Hippocampal formation (tissue), 2 donors: ENCODE measurements at places on chromosomes 3 and 15.

DNA sequence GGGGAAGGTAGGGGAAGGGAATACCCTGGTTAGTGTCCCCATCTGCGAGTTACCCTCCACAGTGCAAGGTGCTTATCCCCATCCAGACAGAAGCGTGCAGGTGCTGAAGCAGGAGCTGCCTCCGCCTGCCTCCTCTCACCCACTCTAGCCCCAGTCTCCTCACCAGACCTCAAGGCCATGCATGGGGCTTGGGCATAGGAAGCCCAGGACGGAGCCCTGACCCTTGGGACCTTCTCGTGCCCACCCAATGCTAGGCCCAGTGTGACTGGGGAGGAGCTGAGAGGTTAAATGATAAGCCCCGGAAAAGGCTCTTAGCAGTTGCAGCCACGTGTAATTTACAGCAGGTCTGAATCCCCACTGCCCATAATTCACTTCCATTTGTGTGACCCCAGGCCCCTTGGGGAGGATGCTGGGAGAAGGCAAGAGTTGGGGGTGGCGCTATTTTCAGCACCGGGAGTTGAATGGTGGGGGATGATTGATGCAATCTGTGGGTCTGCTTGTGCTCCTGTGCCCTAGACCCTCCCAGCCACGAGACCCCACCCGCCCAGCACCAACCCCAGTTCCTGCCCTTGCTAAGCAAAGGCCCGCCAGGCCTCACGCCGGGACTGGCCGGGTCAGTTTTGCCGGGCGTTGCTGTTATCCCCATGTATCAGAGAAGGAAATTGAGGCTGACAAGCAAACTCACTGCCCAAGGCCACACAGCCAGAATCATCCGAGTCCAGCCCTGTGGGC is 14.5 kb upstream of the PLXND1 start:
- no peak for DNase-seq

DNA sequence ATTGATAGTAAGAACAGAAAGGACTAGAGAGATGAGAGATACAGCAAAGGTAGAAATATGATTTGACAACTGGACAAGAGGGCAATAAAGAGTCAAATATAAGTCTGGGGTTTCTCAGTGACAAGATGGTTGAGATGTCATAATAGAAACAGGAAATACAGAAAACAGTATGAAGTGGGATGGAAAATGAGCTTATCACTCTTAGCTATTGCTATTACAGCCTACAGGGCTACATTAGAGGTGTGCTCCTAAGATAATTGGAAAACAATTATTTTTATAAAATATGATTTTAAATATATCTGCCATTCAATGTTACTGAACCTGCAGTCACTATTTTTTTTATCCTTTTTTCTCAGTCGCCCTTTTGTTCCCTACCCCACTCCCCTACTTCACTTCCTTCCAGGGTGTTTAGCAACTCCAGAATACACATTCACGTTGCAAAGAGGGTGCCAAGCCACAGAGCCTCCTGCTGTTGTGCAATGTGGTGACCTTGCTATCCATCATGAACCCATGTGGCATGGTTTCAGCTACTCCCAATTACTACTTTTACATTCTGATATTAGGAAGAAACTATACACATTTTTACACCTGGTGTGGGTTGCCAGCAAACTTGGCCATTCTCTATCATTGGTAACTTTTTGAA is 6.0 kb downstream of the NRG4 start:
- no peak for DNase-seq

DNA sequence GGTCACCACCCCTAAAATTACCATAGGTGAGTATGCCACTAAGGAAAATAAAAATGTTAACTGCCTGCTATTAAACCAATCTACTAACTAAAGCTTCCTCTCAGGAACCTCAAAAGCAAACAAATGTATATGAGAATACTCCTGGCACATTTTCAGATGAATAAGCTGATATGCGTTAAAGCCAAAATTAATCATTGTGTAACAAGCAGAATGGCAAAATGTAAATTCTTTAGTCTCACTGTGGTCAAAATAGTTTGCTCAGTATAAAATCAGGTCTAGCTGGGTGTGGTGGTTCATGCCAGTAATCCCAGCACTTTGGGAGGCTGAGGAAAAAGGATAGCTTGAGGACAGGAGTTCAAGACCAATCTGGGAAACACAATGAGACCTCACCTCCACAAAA is 53.6 kb downstream of the SUMF1 start:
- no peak for DNase-seq

GRCh38 chr3:13475871-13476590 is 4.1 kb upstream of the HDAC11 start:
- no peak for DNase-seq

DNA sequence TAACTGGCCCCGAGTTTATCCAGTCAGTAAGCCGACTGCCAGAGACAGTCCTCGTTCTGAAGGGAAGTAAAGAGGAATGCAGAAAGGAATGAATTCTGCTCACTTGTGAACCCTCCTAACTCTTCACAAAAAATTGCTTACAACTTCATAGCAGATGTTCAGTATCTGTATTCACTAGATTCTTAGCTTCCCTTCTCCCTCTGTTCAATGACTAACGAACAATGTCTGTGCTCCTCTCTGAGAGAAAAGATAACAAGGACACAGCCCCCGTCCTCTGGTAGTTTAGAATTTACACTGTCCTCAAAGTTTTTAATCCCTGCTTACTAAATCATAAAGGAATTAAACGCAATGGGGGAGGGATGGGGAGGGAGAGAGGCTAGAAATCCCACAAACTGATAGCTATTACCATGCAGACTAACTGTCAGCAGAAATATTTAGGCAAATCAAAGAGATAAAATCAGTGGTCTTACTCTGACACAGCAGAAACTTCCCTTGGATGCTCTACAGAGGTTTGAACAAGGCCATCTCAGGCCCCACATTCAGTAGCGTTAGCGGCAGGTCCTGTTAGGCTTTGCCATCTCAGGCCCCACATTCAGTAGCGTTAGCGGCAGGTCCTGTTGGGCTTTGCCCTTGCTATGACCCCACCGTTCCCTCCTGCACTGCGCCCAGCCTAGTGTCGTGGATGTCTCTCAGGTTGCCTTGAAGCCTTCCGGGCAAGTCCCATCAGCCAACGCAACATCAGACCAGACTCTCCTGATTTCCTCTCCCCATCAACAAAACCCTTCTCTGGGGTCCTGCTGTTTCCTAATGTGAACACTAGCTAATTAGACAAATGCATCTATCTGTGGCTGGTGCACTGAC is 23.4 kb downstream of the NRROS start:
- DNase-seq, result no peak

DNA sequence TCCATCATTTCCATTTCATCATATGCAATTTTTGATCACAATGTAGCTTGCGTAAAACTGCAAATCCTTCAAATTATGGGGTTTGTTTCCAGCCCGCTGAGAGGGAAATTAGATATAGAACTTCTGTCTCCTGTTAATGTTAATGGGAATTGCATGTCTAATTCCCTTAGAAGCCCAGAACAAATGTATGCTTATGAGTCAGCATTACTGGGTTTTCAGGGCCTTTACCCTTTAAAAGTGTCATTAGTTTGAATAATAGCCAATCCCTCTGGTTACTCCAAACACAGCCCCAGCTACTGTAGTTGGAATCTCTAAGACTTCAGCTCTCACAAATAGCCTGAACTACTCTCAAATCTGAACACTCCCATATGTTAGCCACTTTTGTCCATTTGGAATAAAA is 439.4 kb downstream of the C3orf38 start:
- DNase-seq, result no peak

DNA sequence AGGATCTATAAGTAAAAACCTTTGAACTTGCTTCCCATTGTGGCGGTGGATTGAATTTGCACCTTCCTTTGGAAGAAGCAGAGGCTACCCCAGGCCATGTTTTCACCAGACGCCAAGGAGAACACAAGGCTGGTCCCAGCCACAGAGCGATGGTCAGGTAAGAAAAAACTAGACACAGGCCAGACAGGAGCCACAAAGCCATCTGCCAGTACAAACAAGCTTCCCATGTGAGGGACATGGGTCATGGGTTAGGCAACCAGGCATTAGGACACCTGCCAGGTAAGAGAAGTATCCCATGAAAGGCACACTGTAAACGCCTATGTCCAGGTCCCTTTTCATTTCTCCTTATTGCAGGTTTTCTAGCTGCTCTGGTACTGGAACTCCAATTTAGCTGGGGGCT is 190.2 kb downstream of the KLF13 start:
- no peak for DNase-seq

DNA sequence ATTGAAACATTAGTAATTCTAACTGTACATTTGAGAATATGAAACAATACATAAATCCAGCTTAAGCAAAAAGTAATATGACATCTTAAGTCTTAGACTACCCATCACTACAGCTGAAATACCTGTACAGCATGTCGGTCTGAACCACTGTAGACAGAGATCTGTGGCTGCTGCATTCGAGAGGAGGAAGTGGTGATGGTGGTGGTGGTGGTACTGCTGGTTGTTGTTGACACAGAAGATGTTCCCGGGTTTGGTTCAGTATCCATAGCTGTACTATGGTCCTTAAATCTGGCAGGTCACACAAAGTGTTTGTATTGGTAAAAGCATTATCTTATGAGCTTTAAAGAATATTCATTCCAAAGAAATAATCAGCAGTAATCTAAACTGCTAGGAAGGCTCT is 2.9 kb downstream of the PHC3 start:
- DNase-seq, result no peak

GRCh38 chr3:115758076-115758763 is 134.9 kb downstream of the GAP43 start:
- no peak for DNase-seq

DNA sequence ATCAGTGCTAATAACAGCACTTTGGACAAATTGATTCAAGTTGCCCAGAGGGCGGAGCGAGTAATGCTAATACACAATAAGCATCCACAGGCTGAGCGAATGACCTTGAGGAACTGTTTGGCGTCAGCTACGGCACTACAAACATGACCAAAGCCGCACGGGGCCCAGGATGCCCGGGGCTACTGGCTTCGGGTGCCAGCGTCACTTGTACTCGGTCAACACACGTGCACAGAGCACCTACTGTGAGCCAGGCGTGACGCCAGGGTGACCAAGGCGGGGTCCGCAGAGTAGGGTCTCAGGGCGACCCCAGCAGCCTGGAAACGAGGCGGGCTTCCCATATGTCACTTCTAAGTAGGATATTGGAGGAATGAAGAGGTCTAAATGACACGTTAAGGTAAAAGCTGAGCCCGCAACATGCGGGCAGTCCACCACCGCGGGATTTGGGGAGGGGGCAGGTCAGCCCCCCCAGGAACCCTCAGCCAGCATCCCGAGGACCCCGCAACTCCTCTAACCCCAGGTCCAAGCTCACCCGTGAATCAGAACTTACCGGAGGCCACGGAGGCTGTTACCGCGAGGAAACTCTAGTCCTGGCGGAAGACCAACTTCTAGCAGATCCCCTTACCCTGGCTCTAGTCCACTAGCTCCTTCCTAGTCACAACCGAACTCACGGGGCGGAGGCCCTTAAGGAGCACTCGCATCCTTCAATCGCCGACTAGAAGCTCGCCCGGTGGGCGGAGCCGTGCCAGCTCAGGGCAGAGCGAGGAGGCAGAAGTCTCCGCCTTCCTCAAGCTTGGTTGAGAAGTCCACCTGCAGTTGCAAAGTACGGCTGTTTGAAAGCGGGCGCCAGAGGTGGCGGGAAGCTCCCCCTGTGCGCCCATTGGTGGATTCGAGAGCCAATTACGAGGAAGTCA is at the start of gene CEP152:
CEP152 (minus strand) TSS at position 656 of the 911 bp plus-strand sequence. CDS start 5,420 bp downstream, outside the sequence.
- peak; percentile 96 for DNase-seq

DNA sequence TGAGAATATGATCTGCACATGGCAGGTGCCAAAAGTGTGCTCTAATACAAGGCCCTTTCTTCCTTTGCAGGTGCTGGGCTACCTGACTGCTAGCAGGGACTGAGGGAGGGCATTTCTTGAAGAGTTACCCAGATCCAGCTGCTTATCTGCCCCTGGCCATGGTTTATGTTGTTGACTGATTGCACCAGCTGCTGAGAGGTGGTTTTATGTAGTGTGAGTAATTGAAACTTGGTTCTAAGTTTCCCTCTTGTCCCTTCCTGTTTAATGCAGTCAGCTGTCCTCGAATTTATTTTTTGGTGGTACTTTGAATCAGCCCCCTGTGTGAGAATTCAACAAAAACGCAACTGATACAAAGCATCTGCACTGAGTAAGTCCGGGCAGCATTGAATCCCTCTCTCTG is 288.3 kb upstream of the C2CD4B start:
- DNase-seq, result no peak

GRCh38 chr15:41734079-41734478 is 40.2 kb upstream of the MAPKBP1 start:
- DNase-seq, result no peak

- no peak for DNase-seq
These were observed 41.0 kb upstream of the COPB2 start for GRCh38 chr3:139430493-139430892.

DNA sequence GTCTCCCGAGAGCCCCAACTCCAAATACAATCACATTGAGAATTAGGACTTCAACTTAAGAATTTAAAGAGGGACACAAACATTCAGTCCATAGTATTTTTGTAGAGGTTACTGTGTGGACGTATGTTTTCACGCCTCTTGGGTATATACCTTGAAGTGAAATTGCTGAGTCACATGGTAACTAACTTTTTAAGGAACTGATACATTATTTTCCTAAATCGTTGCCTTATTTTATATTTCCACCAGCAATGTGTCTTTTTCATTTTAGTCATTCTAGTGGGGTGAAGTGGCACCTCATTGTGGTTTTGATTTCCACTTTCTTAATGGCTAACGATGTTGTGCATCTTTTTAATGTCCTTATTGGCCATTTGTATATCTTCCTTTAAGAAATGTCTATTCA is 11.8 kb downstream of the PARP15 start:
- DNase-seq, result no peak

DNA sequence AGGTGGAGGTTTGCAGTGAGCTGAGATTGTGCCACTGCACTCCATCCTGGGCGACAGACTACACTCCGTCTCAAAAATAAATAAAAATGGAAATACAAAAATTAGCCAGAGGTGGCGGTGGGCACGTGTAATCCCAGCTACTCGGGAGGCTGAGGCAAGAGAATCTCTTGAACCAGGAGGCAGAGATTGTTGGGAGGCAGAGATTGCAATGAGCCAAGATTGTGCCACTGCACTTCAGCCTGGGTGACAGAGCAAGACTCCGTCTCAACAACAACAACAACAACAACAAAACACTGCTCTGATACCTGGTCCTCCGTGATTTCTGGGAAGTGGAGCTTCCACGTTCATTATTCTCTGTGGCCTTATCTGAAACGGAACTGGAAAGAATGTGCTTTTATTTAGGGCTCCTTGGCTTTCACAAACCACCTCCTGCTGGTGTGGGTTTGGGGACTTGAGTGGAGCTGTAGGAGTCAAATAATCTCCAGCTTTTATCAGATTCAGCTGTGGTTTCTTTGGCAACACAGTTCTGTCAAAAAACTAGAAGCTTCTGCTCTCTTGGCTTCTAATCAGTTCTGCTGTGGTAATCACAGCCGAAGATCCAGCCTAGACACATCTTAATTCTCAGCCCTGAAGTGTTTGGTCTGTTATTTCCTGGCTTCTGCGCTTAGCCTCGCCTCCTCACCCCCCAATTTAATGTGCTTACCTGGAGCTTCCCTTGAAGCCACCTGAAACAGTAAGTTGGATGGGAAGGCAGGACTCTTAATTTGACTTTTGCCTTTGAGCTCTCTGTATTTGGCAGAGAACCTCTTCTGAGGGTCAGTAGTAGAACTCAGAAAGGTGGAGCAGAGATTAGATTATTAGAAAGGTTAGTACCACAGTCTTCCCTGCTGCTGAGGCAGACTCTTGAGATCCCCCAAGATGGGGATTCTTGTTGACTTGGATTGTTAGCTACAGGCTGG is 21.4 kb downstream of the IRAK2 start:
- no peak for DNase-seq

GRCh38 chr3:39029556-39029955 is 22.2 kb downstream of the SCN11A start:
- no peak for DNase-seq
